NCI-H1092 (cell line): ENCODE measurements at places on chromosomes 5 and 9.

DNA sequence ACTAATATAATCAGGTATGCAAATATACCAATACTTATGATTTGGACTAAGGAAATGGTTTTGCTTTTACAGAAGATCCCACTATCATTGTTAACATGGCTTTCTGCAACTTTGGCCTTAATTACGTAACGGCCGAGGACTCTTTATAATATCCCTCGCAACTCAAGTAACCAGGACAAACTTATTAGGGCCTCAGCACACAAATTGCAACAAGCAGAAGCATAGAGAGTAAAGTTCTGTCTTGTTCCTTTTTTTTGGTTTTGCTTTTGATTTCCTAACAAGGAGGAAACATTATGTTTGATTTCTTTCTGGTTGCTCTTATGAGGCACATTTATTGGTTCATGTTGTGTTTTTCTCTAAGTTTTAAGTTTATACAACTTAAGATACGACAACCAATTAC is 60.4 kb downstream of the RORB start:
- no peak for DNase-seq

- DNase-seq, result no peak
Measured at GRCh38 chr5:39517800-39518199, 93.0 kb upstream of the DAB2 start.

- no peak for DNase-seq
Measured at GRCh38 chr9:37776328-37776727, 8.5 kb downstream of the EXOSC3 start.

- no peak for DNase-seq
Measured at GRCh38 chr9:128983536-128983935, 36.0 kb downstream of the NUP188 start.

DNA sequence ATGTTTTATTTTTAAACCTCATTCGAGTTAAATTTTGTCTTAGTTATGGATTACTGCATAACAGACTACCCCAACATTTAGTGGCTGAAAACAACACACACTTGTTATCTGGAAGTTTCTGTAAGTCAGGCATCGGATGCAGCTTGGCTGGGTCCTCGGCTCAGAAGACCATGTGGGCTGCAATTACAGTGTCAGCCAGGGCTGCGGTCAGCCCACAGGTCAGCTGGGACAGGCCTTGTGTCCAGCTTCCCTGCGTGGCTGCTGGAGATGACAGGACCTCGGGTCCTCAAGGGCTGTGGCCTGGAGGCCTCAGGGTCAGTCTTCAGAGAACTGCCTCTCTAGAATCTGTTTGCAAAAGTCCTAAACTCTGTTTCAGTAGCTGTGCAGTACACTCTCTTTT is 219.0 kb upstream of the IRX1 start:
- no peak for DNase-seq

DNA sequence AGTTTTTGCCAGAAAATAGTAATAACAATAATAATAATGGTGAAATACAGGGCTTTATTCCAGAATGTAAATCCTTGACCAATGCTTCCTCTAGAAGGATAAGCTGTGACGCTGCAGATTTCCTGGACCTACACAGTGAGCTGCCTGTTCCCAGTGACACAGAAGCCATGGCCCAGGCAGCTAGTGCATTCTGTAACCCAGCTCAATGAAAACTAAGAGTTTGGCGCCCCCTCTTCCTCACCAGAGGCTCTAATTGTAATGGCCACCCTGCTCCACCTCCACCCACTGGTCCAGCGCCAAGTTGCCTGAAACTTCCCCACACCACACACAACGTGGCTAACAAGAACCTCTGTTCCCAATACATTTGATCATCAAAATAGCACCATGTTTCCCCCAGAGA is 248.1 kb downstream of the CETN3 start:
- DNase-seq, result no peak

DNA sequence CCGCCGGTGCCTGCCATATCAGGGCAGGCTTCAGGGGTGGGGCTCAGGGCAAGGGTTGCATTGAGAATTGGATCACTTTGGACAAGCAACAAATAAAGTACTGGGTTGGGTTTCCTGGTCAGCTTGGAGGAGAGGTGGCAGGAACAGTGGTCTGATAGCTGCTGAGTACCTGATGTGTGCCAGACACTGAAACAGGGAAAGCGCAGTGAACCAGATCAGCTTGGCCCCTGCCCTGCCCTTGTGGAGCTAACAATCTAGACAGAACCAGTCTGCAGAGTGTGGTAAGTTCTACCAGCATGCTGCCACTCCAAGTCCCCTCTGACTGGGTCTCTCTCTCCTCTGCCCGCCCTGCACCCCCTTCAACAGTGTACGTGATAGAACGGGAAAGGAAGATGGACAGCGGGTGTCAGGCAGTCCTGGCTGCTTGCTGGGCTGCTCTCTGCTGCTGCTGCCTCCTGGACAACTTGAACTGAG is 53.4 kb downstream of the CYSTM1 start:
- DNase-seq, result no peak

DNA sequence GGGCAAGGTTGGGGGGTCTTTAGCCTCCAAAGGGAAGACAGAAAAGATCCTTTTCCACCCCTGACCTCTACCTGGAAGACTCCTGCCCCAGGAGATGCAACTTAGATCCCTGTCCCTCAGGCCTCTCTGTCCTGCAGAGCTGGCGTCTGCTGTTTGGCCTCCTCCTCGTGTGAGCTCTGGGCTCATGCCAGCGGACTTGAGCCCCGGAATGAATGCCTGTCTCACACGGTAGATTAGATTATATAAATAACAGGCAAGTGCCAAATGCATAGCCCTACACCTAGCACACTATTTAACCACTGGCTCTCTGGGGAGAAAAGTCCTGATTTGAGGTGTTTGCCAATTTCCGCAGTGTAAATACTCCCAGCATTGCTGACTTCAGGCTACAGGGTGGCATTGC is 1.4 kb upstream of the WNK2 start:
- no peak for DNase-seq

DNA sequence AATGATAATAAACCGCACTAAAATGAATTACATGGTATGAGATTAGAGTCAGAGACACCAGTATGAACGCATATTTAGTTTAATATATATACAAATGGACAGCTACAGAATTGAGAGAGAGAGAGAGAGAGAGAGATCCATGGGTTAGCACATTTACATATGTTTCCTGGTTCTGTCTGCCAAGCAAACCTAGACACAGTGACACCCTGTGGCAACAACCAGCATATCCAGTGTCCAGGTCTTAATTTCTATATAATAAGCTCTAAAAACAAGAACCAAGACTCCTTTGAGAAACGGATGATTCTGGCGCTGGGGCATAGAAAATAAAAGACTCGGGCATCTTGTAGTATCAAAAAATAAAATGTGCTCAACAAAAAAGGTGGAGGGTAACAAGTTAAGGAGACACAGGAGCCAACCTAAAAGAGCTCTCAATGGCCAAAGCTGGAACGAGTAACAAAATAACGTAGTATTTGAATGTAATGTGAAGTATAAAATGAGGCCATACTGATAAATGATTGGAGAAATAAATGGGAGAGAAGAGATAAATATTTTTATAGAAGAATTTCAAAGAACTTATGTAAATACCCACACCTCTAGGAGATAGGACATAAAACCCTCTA is 84.5 kb downstream of the RFX3 start:
- DNase-seq, result peak; percentile 5

DNA sequence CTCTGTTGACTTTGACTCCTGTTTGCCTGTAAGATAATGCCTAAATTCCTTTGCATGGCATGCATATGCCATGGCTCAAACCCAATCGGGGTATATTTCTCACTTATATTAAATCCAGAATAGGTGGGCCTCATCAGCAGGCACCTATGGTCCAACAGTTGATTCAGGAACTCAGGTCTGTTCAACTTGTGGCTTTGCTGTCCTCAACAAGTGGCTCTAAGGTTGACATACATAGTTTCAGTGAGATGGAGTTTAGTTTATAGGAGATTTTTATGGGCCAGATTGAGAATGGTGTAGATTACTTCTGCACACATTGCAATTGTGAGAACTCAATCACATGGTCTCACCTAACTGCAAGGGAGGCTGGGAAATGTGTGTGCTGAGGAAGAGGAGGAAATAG is 31.6 kb upstream of the PTGER4 start:
- DNase-seq, result no peak

DNA sequence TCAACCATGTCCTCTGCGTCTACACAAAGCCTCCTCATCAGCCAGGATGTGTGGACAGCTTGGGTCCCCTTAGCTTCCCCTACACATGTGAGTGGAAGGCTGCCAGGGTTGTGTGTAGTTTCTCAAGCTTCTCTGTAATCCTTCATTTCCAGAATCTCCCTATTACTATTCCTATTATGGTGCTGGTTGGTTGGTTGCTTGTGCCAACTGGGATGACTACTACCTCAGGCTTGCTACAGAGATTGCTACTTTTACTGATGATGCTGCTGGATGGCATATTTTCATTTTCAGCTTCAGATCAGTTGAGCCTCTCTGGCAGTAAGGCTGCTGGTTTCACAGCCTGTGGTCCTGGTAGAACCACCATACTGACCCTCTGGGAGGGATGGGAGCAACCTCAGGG is 39.9 kb downstream of the ATG10 start:
- DNase-seq, result no peak

DNA sequence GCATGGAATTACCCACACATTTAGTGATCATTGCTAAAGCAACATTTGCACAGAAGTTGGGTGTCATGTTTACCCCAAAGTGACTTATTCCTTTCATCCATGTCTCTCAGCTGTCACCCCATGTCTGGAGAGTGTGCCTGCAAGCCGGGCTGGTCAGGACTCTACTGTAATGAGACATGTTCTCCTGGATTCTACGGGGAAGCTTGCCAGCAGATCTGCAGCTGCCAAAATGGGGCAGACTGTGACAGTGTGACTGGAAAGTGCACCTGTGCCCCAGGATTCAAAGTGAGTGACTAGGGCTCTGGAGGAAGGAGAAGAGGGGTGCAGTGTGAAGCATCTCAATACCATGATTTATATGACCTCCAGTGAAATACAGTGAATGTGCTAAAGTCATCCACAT is 99.9 kb upstream of the PRRC1 start:
- DNase-seq, result peak; percentile 64

- no peak for DNase-seq
Measured at GRCh38 chr9:97904725-97905124, 17.6 kb downstream of the TRMO start.

GRCh38 chr9:137665697-137666512 is 47.1 kb downstream of the EHMT1 start:
- DNase-seq, result no peak

DNA sequence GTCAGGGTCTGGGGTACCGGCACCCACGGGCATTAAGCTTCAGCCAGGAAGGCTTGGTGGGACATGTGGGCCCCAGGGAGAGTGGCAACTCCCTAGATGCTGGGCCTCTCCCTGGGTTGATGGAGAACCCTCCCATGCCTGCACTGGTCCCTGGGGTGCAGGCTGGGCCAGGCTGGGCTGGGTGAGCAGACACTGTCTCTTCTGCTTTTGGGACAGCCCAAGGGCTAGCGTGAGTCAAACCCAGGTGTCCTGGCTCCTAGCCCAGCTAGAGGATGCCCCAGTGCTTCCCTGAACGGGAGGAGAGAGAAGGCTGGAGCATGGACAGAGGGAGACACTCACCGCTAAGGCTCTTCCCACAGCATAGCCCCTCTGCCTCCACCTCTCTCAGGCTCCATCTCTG is 5.7 kb upstream of the AQP7 start:
- no peak for DNase-seq

- no peak for DNase-seq
Measured at GRCh38 chr5:66621736-66622135, 25.5 kb downstream of the MAST4 start.

GRCh38 chr5:22787807-22788206 is 65.3 kb downstream of the CDH12 start:
- DNase-seq, result no peak

GRCh38 chr5:105789246-105789645 is 1881.5 kb downstream of the EFNA5 start:
- DNase-seq, result no peak

GRCh38 chr5:142427015-142427364 is 102.2 kb upstream of the SPRY4 start:
- no peak for DNase-seq

GRCh38 chr5:107268241-107268640 is 402.5 kb downstream of the EFNA5 start:
- DNase-seq, result no peak

GRCh38 chr5:142110046-142110531 is 1.5 kb downstream of the NDFIP1 start:
- DNase-seq, result no peak
